Kidney (tissue), 22 donors: ENCODE measurements at places on chromosomes 12 and 14. TPM values are rescaled to one million over a fixed set of nuclear protein-coding genes. Genes with fewer than 3 reads are reported as not detected.
A peak's percentile ranks its signal among the peaks of the same experiment; 100 is the strongest.

DNA sequence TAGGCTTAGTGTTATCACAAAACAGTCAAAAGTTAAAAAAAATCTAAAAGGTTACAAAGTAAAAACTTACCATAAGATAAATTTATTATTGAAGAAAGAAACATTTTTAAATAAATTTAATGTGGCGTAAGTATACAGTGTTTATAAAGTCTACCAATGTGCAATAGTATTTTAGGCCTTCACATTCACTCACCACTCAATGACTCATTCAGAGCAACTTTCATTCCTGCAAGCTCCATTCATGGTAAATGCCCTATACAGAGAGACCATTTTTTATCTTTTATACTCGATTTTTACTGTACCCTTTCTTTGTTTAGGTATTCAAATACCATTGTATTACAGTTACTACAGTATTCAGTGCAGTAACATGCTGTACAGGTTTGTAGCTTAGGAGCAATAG is 124.5 kb downstream of the ANO4 start:
- no peak for DNase-seq

DNA sequence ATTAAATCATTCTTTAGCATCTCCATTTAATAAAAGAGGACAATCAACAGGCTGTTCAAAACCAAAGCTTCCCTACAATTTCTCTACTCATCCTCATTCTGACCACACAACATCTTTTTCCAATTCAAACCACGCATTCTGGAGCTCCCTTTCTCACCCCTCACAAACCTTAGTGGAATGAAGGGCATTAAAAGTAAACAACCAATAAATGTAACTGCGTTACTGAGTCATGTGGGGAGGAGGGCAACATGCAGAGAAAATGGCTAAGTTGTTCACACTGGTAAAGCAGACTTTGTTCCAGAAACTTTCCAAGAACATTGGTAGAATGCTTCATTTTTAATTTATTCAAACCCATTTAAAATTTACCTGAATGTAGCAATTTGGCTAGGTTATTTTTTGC is 19.6 kb downstream of the SOX5 start:
- DNase-seq: no peak

GRCh38 chr12:70248876-70249275 is 5.6 kb downstream of the CNOT2 start:
- DNase-seq: no peak

DNA sequence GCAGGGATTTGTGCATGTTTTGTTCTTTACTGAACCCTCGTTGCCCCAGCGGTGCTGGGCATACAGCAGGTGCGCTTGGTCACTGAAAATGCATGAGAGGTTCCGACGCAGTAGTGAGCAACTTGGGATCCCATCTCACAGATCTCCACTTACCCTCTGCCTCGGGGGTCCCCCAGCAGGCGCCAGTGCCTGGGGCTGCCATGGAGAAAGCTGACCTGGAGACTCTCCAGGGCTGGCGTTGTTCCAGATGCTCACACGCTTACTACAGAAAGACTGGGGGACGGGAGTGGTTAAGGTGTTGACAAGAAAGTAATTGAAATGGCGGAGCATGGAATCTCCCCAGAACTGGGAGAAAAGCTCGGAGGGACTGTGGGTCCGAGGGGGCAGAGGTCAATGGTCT is 14.2 kb downstream of the GLT1D1 start:
- no peak for DNase-seq

DNA sequence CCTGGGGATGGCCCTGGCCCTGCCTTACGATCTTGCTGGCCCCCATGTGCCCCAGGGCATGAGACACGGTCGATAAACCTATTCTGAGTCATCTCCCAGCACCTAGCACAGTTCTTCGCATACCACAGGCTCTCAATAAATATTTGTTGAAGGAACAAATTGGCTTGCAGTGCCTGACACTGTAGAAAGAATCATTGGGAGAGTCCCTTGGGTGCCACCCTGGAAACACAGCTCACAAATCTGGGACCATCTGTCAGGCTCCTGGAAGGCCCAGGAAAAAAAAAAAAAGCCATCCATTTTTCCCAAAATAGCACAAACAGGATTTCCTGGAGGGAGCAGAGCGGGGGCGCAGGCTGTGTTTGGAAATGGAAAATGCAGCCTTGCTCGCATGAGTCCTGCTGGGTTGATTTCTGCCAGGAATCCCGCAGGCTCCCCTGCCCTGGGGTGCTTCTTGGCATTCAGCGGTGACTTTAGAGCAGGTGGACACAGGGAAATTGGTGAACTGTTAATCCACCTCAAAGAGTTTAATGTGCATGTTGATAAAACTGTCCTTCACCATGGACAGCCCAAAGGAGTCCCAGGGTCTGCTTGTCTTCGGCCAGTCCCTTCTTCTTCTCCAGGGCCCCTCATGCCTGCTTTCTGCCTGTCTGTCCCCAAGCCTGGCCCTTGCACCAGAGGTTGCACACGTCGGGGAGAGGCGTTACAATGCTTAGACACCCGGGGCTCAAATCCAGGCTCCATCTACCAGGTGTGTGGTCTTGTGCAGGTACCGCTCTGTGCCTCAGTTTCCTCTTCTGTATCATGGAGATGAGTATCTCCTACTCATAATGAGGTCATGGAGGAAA is 106.1 kb upstream of the RFLNA start:
- DNase-seq: no peak

GRCh38 chr14:54609576-54609975 is 42.6 kb downstream of the SAMD4A start:
- no peak for DNase-seq

GRCh38 chr14:89543425-89543790 is 126.4 kb upstream of the FOXN3 start:
- DNase-seq: peak; percentile 25

GRCh38 chr12:124088217-124088907 is 115.3 kb downstream of the ZNF664 start:
- DNase-seq: no peak

DNA sequence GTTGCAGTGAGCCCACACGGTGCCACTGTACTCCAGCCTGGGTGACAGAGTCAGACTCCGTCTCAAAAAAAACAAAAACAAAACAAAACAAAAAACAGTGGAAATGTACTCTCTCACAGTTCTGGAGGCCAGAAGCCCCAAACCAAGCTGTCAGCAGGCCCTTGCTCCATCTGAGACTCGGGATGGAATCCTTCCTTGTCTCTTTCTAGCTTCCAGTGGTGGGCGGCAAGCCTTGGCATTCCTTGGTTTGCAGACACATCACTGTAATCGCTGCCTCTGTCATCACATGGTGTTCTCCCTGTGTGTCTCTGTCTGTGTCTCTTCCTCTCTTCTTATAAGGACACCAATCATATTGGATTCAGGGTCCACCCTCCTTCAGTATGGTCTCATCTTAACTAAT is 6.4 kb downstream of the TNS2 start:
- DNase-seq: no peak

DNA sequence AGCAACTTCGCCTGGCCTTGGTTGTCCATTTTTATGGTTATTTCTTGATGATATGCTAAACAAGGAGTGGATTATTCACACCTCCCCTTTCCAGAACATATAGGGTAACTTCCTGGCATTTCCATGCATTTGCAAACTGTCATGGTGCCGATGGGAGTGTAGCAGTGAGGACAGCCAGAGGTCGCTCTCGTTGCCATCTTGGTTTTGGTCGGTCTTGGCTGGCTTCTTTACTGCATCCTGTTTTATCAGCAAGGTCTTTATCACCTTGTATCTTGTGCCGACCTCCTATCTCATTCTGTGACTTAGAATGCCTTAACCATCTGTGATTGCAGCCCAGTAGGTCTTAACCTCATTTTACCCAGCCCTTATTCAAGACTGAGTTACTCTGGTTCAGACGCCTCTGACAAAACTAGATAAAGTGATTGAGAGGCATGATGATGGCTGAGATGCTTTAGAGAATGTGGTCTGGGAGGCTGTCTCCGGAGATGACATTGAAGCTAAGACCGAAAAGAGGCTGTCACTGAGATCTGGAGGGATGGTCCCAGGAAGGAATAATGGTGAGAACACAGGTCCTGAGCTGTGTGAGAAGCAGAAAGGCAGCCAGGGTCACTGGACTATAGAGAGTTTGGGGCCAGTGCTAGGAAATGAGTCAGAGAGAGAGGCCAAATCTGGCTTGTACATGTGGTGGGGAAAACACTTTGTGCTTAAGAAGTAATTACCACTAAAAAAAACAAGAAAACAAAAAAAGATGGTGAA is 2.9 kb downstream of the GLT1D1 start:
- no peak for DNase-seq

DNA sequence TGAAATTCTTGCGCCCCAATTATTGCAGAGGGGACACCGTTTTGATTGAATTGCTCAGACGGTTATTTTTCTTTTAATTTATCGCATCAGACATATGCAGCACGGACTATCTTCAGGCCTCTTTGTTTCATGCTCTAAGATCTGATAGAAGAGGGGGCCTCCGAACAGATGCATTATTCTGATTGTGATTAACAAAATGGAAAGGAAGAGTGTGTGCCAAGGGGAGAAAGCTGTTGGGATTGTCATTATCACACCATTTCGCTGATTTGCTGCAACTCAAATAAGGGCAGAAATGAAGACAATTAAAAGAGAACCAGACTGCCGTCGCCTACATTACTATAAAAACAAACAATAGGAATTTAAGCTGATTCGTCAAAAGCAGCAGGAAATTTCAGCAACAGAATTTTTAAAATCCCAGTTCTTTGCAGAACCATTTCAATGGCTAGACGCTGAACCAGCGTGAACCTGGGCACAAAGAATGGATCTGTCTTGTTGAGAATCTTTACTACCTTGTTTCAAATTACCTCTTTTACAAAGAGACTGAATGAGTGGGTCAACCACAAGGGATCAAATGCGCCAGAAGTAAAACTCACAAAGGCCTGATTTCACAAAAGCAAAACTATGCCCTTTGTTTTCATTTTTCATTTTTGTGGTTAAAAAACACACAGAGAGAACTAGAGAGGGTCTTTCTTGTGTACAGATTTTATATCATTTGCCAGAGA is 30.6 kb downstream of the TMEM132D start:
- no peak for DNase-seq

DNA sequence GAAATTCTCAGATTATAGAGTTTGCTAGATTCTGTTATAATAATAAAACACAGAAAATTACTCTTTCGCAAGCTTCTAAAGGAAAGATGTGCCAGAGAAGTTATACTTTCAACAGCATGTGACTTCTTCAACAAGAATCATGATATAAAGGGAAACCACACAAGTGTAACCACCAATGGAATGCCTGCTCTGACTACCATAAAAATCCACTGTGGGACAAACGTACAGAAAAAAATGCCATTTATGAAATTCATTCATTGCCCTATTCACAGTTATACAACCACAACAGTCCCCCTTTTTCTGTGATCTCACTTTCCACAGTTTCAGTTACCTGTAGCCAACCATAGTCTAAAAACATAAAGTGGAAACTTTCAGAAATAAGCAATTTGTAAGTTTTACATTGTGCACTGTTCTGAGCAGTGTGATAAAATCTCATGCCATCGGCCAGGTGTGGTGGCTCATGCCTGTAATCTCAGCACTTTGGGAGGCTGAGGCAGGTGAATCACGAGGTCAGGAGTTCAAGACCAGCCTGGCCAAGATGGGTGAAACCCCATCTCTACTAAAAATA is 3.2 kb downstream of the CATSPERB start:
- no peak for DNase-seq

DNA sequence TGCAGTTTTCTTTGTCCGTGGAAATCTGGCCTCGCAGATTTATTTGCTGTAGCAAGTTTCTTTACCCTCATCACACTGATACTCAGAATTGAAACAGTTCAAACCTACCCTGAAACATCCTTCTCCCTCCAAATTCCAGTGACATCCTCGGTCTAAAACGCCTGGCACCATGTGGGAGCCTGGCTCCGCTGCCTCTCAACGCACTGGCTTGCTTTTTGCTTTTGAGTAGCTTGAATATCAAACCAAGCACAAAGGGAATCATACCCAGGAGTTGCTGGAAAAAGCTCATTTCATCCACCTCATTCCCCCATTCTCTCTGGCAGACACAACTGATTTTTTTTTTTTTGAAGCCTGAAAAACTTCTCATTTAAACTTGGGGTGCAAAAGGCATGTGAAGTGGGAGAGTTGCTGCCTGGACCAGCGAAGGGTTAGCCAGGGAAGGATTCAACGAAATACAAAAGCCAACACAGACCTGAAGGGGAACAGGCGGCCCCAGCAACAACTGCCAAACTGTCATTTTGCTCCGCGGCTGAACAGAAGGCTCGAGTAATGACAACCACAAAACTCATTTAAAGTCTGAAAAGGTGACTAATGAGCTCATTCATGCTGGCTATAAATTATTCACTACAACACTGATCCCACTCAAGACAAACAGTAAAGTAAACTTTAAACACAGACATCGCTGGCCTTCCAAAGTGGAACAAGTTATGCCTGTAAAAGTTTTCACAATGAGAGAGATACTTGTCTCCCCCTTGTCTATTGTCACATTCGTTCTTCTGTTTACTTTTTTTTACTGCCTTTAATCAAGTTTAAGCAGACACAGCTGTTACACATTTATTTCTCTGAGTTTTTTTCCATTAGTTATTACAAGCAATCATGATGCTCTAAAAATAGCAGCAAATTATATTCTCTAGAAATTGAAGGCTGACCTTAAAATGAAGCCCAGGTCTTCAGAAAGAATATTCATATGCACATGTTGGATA is 12.5 kb upstream of the FOXN3 start:
- no peak for DNase-seq

GRCh38 chr12:93000026-93000425 is 70.9 kb upstream of the EEA1 start:
- DNase-seq: no peak

DNA sequence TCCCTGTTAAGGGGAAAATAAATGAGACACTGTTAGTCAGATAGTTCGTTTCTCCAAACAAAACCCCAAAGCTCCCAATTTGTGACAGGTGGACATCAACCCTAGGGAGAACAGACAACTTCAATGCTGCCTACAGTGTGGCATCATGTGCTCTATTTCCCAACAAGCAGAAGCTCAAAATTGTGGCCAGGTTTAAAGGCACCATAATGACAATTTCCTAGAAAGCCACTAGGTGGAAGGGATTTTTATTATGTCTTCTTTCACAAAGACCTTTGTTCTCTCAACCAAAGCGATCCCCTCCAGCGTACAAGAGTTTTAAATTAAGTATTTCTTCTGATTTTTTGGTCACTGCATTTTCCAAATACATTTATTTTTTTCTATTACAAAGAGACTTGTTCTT is 88.0 kb upstream of the MBIP start:
- DNase-seq: no peak

- DNase-seq: peak; percentile 52
Observed at GRCh38 chr12:132736913-132737312, 24.7 kb downstream of the ANKLE2 start.

TIGAR gene
- 3.6 TPM for polyA plus RNA-seq

FAM161B gene
- polyA plus RNA-seq: 3.2 TPM

TSHR gene
- not detected for polyA plus RNA-seq

CYP46A1 gene
- polyA plus RNA-seq: 2.5 TPM

C12orf60 gene
- 4.5 TPM for polyA plus RNA-seq

RTL1 gene
- polyA plus RNA-seq: not detected

GMFB gene
- 22.7 TPM for polyA plus RNA-seq

SOX5 gene
- polyA plus RNA-seq: 0.54 TPM
